ENCODE measurements at places on chromosomes 4 and X. TPM values are rescaled to one million over a fixed set of nuclear protein-coding genes. Genes with fewer than 3 reads are reported as not detected.

BST1 gene
- total RNA-seq = 0.66 TPM

TCEANC gene
- total RNA-seq = 1.9 TPM

ATP7A gene
- total RNA-seq = 9.5 TPM

GABRE gene
- total RNA-seq = not detected

DIPK2B gene
- total RNA-seq = 0.32 TPM

GLUD2 gene
- 0.65 TPM for total RNA-seq

STIM2 gene
- 36.4 TPM for total RNA-seq

CXCL8 gene
- 0.80 TPM for total RNA-seq

SYNPO2 gene
- total RNA-seq = 0.16 TPM

HS3ST1 gene
- total RNA-seq = not detected

PYURF gene
- total RNA-seq = 44.1 TPM

F9 gene
- total RNA-seq = not detected

ESX1 gene
- total RNA-seq = not detected

CNKSR2 gene
- total RNA-seq = 7.3 TPM

FATE1 gene
- not detected for total RNA-seq

DCK gene
- total RNA-seq = 34.4 TPM

SRPX gene
- total RNA-seq = not detected

HNRNPH2 gene
- total RNA-seq = 26.9 TPM

SMIM10L2A gene
- 0.16 TPM for total RNA-seq

PAGE4 gene
- not detected for total RNA-seq

BEX3 gene
- 21.1 TPM for total RNA-seq

TLR2 gene
- total RNA-seq = 2.0 TPM

F8A1 gene
- total RNA-seq = 11.5 TPM

GAGE12E gene
- not detected for total RNA-seq

KIAA1210 gene
- not detected for total RNA-seq

GYG2 gene
- not detected for total RNA-seq

SPANXD gene
- not detected for total RNA-seq

SPANXA2 gene
- total RNA-seq = not detected

LNX1 gene
- total RNA-seq = not detected

FAM53A gene
- 2.0 TPM for total RNA-seq

DDIT4L gene
- total RNA-seq = 0.75 TPM

CD38 gene
- 17.3 TPM for total RNA-seq

DSPP gene
- total RNA-seq = not detected

PRDX4 gene
- 51.5 TPM for total RNA-seq

RNF150 gene
- total RNA-seq = 0.02 TPM

IBSP gene
- total RNA-seq = not detected

HPSE gene
- total RNA-seq = 11.4 TPM

AFF2 gene
- total RNA-seq = 2.2 TPM

ARHGEF38 gene
- not detected for total RNA-seq

SEPTIN6 gene
- 183 TPM for total RNA-seq

GRIA3 gene
- not detected for total RNA-seq

GAGE1 gene
- total RNA-seq = not detected

UGT2A1 gene
- not detected for total RNA-seq

Measured in activated CD4-positive, alpha-beta T cell treated with anti-CD3 and anti-CD28 coated beads for 36 hours (primary cell).